ENCODE measurements at places on chromosomes 4 and X.

DNA sequence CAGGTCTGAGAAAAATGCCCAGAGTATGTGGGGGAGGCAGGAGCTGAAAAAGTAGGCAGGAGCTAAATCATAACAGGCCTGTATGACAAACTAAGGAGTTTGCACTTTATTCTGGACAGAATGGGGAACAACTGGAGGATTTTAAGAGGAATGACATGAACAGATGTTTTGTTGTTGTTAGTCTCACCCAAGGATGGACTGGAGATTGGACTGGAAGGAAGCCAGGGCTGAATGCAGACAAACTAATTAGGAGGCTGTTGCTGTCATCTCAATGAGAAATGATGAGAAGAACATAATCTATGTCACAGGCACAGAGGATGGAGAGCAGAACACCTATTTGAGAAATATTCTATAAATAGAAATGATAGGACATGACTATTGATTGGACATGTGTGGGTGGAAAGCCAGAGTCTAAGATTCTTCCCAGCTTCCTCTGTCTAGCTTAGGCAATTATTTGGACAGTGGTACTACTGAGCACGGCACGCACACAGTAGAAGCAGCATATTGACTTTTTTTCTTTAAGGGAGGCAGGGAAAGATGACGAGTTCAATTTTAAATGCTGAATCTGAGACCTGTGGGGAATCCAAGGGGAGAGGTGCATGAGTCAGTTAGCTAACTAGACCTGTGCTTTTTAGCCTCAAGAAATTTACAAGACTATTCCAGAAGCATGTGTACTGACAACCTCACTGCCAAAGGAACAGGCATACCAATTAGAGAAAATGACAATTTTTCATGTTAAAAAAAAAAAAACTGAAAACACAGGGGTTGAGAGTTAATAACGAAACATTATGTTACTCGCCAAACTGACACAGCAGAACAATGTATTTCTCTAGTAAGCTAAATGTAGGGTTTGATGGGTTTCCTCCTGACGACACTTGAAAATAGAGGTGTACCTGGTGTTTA lies 963 bp upstream of the USO1 start:
- DNase-seq: no peak

GRCh38 chr4:14965071-14965470 lies 37.2 kb upstream of the CPEB2 start:
- DNase-seq: no peak

- DNase-seq: no peak
These were observed 26.8 kb downstream of the PDGFRA start for GRCh38 chr4:54255881-54256280.

- DNase-seq: no peak
These were observed 11.3 kb upstream of the LONRF3 start for GRCh38 chrX:118963159-118963558.

- DNase-seq: no peak
These were observed 7.7 kb upstream of the ASB9 start for GRCh38 chrX:15277604-15278003.

DNA sequence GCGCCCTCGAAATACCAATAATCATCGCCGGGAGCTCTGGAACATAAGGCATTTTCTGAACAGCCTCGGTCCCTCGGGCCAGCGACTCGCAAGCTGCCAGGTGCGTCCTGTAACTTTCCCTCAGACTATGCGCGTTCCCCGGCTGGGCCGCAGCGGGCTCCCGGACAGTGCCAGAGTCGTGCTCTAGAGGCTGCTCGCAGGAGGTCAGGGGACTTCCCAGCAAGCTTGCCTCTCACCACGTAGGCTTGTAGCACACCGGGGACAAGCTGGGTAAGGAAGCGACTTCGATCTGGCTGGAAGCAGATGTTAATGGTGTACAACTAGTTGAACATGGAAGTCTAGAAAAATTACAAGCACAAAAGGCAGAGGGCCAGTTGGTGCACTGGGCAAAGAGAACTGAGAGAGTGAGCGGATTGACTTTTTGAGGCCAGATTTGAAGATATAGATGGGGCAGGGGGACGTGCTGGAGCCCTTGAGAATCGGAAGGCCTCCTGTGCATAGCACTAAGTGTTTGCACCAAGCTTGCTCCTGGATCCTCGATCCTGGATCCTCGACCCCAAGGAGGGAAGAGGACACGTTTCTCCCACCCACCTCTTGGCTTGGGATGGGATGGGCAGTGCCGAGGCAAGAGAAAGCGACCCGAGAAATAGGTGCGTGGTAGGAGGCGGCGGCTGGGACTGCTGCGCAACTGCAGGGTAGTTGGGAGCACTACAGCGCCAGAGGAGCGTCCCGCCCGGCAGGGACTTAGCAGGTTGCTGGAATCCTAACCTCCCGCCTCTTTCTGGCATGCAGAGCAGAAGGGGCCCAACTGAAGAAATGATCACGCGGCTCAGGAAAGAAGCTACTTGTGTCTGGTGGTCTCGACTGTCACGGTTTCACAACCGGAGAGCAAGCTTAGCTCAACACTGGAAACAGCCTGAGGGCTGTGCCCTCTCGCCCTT lies 19.9 kb upstream of the ZIC3 start:
- DNase-seq: no peak

DNA sequence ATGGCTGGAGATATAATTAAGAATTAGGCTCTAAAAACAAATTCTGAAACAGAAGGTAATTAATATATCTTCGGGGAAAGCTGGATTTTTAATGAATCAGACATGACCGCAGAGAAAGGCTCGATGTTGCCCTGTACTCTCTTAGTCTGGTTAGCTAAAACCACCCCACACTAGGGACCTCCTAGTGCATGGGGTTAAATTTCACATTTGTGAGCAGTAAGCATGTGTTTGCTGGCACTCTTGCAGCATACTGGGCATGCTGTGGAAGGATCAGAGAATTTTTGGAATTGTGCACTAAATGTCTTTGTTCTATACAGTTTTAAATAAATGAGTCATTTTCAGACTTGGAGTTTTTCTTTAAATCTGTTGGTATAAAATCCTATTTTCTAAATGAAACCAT lies 475.6 kb upstream of the FTHL17 start:
- DNase-seq: no peak

DNA sequence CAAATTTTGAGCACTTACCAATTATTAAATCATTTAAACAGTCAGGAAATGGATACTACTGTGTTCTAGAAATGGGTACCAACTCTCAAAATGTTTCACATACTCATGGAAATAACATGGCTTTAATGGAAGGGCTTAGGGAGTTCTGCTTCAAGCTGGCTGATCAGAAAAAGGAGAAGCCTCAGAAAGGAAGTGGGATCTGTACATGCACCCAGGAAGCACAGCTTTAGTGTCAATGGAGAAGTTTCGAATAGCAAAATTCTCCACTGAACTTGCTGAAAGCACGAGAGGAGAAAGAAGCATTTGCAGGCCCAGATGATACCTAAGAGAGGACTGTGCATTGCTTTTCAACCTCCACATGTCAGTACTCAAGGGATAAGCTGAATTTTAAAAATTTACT lies 11.1 kb upstream of the HS3ST1 start:
- DNase-seq: no peak

DNA sequence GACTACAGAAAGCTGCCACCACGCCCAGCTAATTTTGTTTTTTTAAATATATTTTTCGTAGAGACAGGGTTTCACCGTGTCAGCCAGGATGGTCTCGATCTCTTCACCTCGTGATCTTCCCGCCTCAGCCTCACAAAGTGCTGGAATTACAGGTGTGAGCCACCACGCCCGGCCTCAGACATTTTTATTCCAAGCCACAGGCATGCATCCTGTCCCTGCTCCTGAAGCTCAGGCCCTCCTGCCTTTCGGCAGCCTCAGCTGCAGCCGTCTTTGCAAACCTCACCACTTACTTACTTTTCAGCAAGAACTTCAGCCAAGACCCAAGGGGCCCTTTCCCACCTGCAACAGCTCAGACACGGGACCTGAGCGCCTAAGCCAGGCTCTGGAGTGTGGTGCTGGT lies 26.0 kb downstream of the FAM53A start:
- no peak for DNase-seq

- DNase-seq: no peak
These were observed 39.5 kb downstream of the HOPX start for GRCh38 chr4:56641494-56642051.

DNA sequence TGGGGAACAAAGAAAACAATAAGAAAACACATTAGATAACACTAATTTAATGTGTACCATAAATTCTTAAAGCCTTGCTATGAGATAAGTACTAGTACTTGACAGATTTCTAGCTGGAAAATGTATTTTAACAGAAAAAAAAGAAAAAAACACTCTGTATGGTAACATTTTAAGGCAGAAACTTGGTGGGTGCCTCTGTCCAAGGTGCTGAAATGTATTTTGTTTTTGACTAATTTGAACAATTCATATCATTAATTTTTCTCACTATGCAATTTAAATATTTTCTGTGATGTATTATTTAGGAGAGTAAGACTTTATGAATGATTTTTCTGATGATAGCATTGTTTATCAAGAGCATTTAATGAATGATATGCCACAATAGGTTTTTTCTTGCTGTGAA lies 107.5 kb downstream of the GABRG1 start:
- no peak for DNase-seq

DNA sequence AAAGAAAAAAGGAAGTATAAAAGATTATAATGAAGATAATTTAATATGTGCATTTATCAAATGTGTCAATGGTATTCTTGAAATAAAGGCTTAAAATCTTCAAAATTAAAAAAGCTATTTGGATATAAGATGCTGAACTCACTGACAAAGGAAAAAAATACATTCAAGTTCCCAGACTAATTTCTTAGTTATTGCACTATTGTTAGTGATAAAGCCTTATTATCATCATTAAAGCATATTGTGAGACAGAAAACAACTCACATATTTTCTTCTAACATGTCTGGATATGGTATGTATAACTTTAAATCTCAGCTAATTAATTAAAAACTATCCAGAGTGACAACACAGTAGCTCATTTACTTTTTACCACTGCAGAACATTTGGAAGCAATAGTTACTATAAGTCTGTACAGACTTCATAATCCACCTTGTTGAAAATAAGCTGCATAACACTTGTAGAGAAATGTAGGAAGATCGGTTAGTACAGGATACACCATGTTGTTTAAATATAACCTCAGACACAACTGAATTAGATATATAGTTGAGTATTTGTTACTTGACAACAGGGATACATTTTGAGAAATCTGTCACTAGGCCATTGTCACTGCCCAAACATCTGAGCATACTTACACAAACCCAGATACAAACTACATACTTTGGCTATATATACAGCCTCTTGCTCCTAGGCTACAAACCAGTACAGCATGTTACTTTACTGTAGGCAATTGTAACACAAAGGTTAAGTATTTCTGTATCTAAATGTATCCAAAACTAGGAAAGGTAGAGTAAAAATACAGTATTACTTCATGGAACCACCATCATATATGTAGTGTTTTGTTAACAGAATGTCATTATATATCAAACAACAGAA lies 12.8 kb upstream of the FAM200B start:
- no peak for DNase-seq

- no peak for DNase-seq
These were observed 29.7 kb downstream of the PPP1R2C start for GRCh38 chrX:42748067-42748850.
